ENCODE measurements at places on chromosomes 2 and 18.

DNA sequence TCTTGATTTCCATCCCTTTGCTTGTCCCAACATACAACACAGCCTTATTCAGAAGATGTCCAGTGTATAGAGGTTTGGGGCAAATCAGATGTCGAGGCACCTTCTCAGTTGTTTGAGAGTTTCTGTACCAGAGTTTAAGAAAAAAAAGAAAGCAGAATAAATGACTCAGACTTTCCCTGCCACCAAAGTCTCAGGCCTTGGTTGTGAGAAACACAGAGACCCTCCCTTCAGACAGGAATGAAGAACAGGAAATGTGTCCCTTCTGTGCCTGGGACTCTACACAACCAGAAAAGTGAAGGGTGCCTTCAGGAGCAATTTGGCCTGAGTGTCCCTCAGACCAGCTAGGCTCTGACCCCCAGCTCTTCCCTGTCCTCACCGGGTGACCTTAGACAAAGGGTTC, 37.3 kb upstream of the REL start:
- peak; percentile 39 for DNase-seq

DNA sequence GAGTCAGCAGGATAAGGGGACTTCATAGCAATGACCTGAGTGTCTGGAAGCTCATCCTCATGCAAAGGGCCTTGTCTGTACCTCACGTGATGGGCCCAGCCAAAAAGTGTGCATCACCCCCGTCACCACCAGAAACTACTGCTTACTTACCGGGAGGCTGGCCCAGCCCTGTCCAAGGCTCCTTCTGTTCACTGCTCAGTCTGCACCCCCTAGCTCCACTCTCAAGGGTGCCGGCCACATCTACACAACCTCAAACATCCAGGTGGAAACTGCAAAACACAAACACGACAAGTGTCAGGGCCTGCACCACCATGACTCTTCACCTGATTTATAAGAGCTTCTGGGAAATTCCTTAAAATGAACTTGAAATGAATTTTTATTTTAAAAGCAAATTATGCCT, 55.1 kb downstream of the ADD2 start:
- no peak for DNase-seq

- DNase-seq = no peak
Observed at GRCh38 chr2:218366621-218367414, 10.2 kb downstream of the CATIP start.

GRCh38 chr2:225274751-225275150, 124.8 kb upstream of the NYAP2 start:
- no peak for DNase-seq

DNA sequence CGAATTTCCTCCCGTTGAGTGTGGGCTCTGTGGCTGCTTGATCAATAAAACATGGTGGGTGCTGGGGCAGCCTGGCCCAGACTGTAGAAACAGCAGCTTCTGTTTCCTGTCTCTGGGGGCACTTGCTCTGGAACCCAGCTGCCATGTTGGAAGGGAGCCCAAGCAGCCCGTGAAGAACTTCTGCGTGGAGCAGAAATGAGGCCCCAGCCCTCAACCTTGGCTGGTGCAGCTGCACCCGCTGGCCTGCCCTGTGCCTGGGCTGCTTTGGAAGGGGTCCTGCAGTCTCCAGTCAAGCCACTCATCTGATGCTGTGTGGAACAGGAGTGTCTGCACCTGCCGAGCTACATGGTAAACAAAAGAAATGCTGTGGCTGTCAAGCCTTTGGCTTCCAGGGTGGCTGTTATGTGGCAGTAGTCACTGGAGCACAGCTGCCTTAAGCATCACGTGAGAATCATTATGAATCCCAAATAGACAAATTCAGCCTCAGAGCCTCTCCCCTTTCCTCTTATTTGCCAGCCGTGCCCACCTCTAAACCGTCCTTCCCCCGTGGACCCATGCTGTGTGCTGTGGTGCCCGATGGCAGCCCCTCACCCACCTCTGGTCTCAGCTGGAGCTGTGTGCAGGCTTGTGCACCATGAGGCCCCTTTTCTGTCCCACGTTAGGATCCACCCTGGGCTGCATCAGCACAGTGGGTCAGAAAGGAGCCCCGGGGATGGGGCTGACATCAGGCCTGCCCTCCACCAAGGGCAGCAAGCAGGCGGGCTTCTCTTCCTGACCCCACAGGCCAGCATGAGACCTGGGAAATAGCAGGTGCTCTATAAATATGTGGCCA, 134.0 kb upstream of the HDAC4 start:
- no peak for DNase-seq

DNA sequence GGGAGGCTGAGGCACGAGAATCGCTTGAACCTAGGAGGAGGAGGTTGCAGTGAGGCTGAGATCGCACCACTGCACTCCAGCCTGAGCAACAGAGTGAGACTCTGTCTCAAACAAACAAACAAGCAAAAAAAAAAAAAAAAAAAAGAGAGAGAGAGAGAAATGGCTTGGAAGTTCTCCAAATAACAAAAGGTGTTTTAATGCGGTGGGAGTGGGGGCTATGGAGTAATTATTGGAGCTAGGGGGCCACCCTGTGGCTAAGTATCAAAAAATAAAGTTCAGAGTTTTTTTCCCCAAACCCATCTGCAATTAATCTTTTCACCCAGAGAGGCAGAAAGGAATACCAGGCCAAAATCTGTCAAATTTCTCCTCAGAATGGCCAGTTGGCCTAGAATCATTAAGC, 23.0 kb upstream of the CEP68 start:
- no peak for DNase-seq

- DNase-seq = no peak
Observed at GRCh38 chr2:38613126-38613848, 10.6 kb upstream of the HNRNPLL start.

GRCh38 chr18:1599196-1599595, 694.5 kb downstream of the ADCYAP1 start:
- DNase-seq = no peak

- DNase-seq = no peak
Observed at GRCh38 chr2:12183032-12183645, 436.7 kb downstream of the LPIN1 start.

DNA sequence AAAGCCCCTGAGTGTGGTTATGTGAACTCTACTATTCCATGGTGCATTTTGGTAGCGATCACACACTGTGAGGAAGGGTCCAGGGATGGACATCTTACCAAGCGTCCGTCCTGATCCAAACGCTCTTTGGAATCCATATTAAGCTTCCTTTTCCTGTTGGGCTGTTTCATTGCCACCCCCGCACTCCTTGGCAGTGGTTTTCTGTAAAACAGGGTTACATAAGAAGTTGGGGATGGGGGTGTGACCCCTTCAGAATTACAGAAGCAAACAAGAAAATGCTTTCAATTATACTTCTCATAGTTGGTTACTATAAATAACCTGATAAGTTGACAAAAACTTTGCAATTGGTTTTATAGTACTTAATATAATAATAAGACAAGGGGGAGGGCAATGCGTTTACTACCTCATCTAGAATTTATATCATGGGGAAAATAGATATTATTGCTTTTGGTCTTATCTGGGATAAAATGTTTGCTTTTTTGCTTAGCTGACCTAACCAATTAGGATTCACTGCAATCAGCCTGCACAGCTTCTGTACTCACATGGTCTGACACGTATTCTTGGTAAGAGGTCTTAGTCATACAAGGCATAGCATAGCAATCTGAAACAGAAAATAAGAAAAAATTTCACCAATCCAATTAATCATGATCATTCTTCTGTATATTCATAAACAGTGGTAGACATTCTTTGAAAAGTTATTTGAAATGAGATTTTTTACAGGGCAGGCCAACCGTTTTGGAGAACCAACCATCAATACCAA, 103.1 kb downstream of the L3MBTL4 start:
- DNase-seq = no peak

GRCh38 chr2:160647967-160648685, 154.5 kb upstream of the RBMS1 start:
- no peak for DNase-seq

DNA sequence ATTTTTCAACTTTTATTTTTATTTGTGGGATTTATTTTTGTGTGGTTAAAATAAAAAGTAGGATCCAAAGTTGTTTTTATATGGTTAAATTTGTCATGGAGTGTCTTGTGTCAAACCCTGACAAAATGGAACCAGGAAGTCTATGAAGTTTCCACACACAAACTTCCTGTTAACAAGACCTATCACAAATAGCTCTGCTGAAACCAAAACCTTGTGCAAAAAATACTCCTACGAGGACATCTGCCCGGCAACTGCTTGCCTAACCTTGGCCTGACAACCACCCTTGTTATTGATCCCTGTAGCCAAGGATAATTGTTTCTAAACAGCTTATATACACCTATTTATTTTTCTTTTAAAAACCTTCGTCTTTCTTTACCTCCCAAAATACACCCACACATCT, 389.6 kb downstream of the TRIB2 start:
- DNase-seq = no peak

DNA sequence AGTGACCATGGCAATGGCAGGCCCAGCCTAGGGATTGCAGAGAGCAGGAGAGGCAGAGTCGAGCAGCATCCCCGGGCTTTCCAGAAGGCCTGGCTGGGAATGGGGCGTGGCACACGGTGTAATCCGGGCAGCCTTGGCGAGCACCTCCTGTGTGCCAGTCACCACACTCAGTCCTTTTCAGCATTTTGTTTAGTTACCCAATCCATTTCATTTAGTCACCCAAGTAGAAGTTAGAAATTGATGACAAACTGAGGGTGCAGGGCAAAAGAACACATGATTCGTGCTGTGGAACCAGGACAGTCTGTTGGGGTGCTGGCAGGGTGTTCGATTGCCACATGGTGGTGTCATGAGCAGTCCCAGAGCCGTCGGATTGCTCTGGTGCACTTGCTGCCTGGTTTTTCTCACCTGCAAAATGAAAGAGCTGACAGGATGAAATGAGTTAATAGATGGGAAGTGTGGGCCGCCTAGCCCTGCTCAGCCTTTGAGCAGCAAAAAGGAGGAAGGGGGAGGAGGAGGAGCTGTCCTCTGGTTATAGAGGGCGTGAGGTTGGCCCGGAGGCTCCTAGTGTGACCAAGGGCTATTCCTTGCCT, 299.4 kb downstream of the AGAP1 start:
- DNase-seq = no peak

- DNase-seq = no peak
Observed at GRCh38 chr18:9627642-9628041, 13.3 kb upstream of the PPP4R1 start.

- peak; percentile 74 for DNase-seq
Observed at GRCh38 chr2:86807468-86808275, 17.0 kb upstream of the CD8A start.

DNA sequence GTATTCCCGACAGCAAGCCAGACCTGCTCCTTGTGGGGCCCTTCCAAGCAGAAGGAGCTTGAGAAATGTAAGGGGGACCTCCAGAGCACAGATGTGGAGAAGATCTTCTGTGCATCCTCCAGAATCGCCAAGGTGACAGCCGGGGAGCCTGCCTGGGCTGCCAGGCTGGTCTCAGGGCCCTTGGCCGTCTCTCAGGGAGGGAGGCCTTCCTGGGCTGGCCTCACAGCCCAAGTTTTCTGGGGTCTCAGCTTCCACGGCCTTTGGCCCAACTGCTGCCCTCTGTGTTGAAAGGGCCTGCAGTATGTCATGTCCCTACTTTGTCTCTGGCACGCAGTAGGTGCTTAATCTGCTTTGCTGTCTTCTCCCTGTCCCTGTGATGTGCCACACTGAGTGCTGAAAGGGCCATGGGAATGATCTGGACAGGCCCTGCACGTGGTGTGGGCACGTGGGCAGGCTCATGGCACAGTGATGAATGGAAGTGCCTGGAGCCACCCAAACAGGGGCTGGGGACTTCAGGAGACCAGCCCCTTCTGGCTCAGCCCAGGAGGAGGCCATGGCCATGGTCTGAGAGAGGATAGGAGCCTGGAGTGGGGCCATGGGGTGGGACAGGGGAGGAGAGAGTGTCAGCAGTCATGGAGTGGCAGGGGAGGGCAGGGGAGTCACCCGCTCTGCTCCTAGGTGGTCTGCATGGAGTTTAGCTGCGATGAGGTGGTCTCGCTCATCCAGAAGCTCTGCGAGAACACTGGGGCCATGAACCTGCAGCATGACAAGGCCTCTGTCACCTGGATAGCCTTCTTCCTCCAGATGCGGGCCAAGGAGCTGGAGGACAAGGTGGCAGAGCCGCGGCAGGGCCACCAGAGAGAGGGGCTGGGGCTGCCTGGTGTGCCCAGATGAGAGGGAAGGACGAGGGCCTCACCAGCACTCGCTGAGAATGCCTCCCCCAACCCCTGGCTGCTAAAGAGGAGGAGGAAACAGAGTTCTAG, 35.4 kb downstream of the HJURP start:
- DNase-seq = peak; percentile 15

GRCh38 chr2:10282611-10283105, 20.0 kb upstream of the HPCAL1 start:
- DNase-seq = no peak

DNA sequence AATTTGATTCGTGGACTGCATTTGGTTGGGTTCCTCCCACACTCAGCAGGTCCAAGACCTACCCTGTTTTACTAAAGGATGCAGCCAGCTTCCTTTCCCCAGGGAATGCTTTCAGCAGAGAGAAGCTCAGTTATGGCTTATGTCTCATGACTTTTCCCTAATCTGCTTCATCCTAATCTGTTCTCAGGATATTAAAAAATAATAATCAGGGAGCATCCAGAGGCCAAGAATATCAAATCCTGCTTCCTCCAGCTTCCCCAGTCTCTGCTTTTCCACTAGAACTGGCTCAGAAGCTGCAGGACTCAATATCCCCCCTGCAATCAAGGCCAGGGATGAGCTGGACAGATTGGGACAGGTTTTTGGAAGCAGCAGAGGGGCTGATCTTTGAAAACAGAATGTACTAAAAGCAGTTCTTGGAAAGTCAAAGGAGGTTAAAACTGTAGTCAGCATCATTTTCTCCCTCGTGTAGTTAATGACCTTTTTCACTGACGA, 326.9 kb upstream of the TNP1 start:
- no peak for DNase-seq

- no peak for DNase-seq
Observed at GRCh38 chr18:12008842-12009580, 27.7 kb downstream of the IMPA2 start.

DNA sequence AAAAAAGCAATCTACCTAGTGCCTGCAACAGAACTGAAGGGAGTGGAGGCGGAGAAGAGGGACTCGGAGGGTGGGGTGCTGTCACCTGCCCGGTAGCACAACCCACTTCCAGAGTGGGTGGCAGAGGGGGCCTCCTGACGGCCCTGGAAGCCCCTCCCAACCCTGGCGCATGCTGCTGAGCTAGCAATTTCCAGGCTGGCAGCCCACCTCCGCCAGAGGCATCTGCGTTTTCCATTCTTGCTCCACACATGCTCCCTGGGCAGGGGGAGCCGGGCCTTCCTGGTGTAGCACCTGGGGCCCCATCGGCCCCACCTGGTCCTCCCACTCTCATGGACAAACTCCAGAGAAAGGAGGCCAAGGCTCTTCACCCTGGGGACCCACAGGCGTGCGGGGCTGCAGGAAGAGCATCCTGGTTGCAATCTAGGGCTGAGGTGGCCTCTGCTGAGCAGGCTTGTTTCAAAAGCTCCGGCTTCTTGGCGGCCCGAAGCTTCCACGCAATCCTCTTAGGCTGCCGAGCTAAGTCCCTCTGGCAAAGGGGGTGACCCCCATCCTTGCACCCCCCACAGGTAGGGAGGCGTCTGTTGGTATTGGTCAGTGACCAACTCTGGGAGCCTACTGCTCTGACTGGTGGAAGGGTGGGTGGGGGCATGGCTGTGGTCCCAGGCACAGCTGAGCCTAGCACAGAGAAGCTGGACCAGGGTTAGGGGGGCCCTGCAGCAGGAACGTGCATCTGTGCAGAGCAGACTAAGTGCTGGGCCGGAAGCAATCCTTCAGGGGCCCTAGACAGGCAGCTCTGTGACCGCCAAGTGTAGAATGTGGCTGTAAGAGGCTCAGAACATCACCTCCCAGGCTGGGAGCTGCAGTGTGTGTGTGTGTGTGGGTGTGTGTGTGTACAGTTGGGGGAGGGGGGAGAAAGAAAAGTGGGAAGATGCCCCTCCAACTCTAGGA, 2.6 kb downstream of the HS6ST1 start:
- peak; percentile 30 for DNase-seq

Data from activated T-cell treated with anti-CD3 and anti-CD28 coated beads, Interleukin-2, amount 50 U/mL, for 24 hours (primary cell).